NCI-H2081 (cell line): ENCODE measurements at places on chromosomes 1 and 21.

DNA sequence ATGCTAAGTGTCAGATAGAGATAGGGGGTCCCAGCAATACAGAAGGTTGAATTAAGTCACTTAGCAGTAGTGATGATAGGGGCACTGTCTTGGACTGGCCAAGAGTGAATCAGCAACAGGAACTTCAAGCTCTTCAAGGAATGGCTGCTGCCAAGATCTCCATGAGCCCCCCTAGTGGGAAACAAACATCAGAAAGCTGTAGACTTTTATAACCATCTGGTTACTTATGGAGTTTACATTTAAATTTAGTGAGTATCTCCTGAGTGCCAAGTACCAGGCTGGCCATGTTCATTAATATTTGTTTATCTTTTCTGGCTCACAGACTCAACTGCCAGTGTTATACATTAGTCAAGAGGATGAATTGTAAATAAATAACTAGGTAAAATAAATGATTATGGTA, 327.3 kb downstream of the TTLL7 start:
- DNase-seq, result no peak

- no peak for DNase-seq
Measured at GRCh38 chr1:115668579-115668978, 26.8 kb downstream of the VANGL1 start.

DNA sequence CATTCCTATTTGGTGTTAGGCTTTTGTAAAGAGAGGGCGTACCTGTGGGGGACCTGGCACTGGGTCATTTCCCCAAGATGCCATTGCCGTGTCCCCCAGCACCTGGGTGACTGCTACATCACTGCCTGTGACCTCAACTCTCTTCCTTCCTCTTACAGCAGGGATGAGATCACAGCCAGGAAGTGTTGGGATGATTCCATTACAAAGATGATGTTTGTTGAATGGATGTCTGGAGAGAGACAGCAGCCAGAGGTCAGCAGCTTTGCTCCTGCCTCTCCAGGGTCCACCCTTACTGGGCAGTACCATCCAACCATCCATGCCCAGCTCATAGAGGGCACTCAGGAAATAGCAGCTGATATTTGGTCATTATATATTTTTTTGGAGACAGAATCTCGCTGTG, 35.1 kb downstream of the TMEM51 start:
- DNase-seq, result no peak

- DNase-seq, result no peak
Measured at GRCh38 chr21:45611939-45612664, 31.4 kb upstream of the PCBP3 start.

DNA sequence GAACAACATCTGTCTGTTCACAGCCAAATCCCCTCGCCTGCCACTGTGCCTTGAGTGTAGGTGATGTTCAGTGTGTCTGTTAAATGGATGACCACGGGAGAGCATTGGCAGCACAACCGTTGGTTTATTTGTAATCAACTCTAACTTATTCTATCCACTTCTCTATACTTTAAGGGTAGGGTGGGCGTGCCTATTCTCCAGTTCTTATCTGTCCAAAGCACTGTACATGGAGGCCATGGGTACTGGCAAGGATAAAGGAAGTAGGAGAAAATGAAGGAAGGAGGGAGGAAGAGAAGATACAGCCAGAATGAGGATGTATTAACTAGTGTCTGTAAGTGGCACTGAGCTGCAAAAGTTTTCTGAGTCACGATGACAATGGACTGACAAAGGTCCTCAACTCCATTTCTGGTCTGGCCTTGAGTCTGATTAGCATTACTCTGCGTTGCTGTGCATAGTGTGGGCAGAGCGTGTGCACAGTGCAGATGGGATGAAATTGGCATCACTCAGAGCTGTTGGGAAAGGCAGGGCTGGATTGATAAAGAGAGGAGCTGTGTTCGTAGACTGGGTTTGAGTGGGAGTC, 7.1 kb downstream of the RHOU start:
- no peak for DNase-seq

GRCh38 chr1:225441314-225442122, 13.7 kb upstream of the LBR start:
- DNase-seq, result no peak

GRCh38 chr1:26991310-26992116, 2.0 kb upstream of the TRNP1 start:
- no peak for DNase-seq

- no peak for DNase-seq
Measured at GRCh38 chr1:107019166-107019565, 37.3 kb upstream of the PRMT6 start.

GRCh38 chr21:45074818-45075595, 627 bp downstream of the ADARB1 start:
- DNase-seq, result no peak

DNA sequence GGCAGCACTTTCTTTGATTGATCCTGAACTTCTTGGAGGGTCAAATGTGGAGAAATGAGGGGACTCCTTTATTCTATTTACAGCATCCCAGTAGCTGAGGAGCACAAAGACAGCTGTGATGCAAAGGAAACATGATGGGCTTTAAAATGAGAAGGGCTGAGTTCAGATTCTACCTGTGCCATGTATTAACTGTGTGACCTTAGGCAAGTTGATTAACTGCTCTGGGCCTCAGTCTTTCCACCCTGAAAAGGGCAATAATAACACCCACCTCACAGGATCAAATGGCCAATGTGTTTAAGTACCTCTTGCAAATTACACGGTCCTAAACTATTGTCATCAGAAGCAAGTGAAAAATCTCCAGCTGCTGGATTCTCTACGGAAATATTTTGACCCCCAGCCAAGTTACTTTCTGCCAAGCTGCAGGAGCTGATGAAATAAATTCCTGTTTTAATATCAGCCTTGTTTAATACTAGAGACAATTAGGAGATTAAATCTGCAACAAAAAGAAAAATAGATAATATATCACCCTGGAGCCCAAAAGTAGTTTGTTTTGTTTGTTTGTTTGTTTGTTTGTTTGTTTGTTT, 15.7 kb downstream of the TMEM81 start:
- DNase-seq, result no peak

DNA sequence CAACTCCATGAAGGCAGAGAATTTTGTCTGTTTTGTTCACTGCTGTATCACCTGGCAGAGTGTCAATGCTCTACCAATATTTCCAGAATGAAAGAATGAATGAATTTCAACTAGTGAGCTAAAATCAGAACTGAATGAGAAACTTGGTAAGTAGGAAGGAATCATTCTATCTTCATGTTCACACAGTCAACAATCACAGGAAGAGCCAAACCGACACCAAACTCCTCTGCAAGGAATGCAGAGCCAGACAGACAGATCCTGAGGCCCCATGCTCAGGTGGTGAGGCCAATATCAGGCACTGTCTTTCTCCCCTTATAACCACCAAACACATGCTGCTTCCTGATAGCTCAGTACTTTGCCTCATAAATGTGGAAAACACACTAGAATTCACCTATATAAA, 139.1 kb downstream of the SLC45A1 start:
- no peak for DNase-seq

GRCh38 chr1:191134796-191135195, 657.1 kb upstream of the BRINP3 start:
- no peak for DNase-seq

- no peak for DNase-seq
Measured at GRCh38 chr1:162993846-162994245, 75.3 kb upstream of the RGS4 start.

GRCh38 chr1:65267271-65267670, 42.1 kb upstream of the DNAJC6 start:
- DNase-seq, result no peak

GRCh38 chr1:7525338-7526063, 245.6 kb upstream of the VAMP3 start:
- DNase-seq, result no peak

DNA sequence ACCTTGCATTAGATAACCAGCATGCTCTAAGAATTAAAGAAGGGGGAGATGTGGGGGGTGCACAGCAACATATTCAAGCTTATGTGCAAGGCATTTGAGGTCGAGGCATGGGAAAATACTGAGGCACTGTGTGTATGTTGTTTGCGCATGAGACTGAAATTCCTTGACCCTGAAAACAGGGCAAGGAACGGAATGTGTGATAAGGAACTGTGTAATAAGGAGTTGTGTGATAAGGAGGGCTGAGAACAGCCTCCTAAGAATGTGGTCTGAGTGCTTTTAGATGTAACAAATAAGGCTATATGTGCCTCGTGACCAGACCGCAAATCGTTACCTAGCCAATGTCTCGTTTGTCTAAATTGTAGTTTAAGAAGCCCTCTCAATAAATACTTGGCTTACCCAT, 26.5 kb upstream of the ITLN1 start:
- DNase-seq, result no peak

- DNase-seq, result no peak
Measured at GRCh38 chr1:28109639-28110038, 21.2 kb upstream of the EYA3 start.

- peak; percentile 100 for DNase-seq
Measured at GRCh38 chr1:228139931-228140723, at the start of gene GUK1. Gene GUK1, plus strand, starts transcription at chr1:228140279. Its CDS starts 24 bp downstream, at chr1:228140303.
